ENCODE measurements at places on chromosomes 16 and 17.

DNA sequence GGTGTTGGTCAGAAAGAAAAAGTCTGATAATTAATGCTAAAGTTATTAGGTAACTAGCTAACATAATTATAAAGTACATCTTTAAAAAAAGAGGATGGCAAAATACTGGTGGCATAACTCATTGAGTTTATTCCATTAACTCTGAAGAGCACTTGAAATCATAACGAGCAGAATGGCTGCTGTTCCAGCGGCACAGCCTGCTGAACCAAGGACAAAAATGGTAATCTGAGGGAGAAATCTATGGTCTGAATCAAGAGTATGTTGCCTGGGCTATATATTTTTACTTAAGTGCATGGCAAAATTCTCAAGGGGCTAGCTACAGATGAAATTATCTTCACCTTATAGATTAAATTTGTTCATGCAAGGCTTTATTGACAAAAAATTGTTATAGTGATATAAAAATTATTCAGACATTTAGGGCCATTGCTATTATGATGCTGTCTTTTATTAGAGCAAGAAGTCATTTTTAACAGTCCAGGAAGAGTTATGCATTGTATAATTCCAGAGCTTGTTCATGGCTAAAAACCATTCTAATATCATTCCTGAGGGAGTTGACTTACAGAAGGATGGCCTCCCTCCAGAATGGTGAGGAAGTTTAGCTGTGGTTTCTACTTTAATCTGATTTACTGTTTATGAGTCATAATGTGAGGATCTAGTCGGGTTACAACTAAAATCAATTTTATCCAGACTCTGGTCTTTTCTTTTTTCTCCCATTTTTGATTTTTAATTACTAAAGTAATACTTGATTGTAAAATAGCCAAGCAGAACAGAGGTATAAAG lies 41.4 kb upstream of the ANKFN1 start:
- DNase-seq, result no peak

DNA sequence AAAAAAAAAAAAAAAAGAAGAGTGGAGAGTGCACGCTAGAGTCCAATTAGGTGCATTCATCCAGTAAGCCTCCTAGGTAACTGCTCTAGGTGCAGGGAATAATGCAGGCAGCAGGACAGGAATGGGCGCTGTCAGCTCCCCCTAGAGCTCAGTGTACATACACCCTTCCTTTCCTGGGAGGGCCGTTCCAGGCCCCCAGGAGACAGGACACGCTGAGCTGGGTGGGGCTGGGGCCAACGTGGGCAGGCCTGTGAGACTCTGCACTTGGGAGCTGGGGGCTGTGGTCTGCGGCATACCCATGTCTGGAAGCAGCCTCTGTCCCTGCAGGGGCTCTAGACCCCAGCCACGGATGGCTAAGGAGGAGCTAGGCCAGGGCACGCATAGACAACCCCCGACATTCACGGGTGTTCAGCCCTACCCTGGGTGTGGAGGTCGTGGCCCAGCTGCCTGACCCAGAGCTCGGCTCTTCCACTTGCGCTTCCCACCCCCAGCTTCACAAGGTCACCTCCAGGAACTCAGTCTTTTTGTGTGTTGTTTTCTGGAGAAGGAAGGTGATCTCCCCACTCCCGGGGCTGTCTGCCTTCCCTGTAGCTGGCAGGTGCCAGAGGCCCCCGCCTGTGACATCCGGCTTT lies 1.0 kb upstream of the ANTKMT start:
- no peak for DNase-seq

DNA sequence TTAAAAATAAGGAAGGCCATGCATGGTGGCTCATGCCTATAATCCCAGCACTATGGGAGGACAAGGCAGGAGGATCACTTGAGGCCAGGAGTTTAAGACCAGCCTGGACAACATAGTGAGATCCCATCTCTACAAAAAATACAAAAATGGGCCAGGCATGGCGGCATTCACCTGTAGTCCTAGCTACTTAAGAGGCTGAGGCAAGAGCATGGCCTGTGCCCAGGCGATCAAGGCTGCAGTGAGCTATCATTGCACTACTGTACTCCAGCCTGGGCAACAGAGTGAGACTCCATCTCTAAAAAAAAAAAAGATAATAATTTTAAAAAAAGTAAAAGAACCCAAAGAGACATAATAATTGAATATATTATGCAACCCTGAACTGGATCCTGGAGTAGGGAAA lies 83.6 kb upstream of the ZNF423 start:
- DNase-seq, result no peak

DNA sequence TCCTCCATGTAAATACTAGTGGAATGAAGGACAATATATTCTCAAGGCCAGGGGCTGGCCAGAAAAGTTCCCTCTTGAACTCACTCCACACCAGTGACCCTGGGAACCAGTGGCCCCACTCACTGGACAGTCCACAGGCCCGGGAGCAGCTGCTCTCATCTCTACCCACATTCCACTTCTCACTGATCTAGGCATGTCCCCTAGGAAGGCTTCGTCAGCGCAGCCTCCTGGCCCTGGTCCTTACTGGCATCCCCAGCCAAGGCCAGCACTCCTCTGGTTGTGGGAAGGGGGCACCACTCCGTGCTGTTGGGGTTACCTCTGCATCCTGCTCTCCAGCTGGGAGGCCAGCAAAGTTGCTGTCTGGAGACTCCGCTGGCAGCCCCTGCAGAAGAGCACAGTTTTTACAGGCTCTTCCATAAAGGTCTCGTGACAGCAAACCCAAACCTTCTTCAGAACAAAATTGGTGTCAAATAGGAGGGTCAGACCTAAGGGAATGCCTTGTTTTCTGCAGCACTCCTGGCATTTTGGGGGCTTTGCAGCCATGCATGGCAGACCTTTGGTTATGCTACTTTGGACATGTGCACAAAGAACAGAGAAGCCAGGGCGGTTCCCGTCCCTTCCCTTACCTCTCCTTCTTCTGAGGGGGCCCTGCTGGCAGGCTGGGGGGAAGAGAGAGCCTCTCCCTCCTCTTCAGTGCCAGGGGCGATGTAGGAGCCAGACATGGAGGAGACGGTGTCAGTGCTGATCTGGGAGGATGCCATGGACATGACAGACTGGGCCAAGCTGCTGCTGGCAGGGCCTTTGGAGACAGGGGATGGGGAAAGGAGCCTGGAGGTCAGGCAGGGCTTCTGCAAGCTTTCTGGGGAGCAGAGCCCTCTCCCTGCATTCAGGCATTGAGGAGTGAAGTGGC lies 14.1 kb upstream of the FOXJ1 start:
- no peak for DNase-seq

DNA sequence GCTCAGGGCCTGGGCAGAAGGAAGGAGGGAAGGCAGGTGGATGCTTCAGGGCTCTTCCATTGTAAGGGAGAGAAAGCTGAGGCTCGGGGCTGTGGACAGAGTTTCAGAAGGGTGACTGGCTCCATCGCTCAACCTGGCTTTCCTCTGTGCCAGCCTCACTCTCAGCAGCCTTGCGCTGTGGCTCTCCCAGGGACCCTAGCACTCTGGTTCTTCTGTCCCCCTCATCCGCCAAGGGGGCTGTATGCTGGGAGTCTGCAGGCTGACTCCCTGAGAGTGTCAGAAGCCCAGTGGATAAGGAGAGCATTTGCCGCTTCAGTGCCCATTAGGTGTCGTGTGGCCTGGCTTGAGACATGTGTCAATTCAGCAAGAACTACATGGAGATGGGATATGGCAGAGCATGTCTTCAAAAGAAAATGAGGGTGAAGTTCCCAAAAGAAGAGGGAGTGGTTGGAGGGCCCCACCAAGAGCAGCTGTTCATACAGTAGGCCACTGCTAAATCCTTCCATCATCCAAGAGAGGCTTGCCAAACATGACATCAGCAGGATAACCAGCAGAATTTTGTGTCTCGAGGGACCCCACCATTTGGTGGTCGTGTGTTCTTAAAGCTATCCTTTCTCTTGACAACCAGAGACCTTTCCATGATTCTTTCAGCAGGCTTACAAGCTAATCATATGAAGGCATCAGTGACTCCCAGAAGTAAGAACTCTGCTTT lies 148.2 kb downstream of the IRX5 start:
- DNase-seq, result no peak

DNA sequence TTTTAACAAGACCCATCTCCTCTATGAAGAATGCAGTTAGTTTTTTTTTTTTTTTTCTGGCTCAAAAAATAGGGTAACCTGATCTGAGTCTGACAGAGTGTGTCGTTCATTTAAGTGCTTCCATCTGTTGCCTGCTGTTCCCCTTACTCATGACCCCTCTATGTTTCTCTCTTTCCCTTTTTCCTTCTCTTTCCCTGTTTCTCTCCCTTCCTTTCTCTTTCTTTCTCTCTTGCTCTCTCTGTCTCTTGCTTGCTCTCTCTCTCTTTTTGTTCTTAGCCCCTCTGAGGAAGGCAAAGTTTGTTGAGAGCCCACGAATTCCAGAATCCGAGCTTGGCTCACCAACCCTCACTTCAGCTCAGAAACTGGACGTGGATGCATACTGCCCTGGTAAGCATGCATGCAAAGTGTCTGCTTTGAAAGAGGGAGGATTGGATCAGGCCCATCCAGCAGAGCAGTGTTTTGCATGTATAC lies 185.0 kb downstream of the TANC2 start:
- no peak for DNase-seq
